ENCODE measurements at places on chromosomes 3 and 15. TPM values are rescaled to one million over a fixed set of nuclear protein-coding genes. Genes with fewer than 3 reads are reported as not detected.
A peak's percentile ranks its signal among the peaks of the same experiment; 100 is the strongest.

- H3K36me3 ChIP-seq, result peaks cover 14% of the 10 kb centered on the region
- peak; percentile 80 for DNase-seq
- peaks cover 33% of the 10 kb centered on the region for H3K4me1 ChIP-seq
- no peak overlapping the region for H3K4me3 ChIP-seq
- H3K27me3 ChIP-seq, result no peaks in the 10 kb centered on the region
Measured at GRCh38 chr3:120341658-120342346, 7.4 kb downstream of the LRRC58 start.

The MYRIP gene
- total RNA-seq, result not detected

- no peaks in the 10 kb centered on the region for H3K27me3 ChIP-seq
- H3K4me3 ChIP-seq, result no peak overlapping the region
- H3K36me3 ChIP-seq, result no peaks in the 10 kb centered on the region
- peaks cover 13% of the 10 kb centered on the region for H3K4me1 ChIP-seq
- H3K27ac ChIP-seq, result no peak overlapping the region
Measured at GRCh38 chr3:107521469-107522059, 1.2 kb upstream of the BBX start.

DNA sequence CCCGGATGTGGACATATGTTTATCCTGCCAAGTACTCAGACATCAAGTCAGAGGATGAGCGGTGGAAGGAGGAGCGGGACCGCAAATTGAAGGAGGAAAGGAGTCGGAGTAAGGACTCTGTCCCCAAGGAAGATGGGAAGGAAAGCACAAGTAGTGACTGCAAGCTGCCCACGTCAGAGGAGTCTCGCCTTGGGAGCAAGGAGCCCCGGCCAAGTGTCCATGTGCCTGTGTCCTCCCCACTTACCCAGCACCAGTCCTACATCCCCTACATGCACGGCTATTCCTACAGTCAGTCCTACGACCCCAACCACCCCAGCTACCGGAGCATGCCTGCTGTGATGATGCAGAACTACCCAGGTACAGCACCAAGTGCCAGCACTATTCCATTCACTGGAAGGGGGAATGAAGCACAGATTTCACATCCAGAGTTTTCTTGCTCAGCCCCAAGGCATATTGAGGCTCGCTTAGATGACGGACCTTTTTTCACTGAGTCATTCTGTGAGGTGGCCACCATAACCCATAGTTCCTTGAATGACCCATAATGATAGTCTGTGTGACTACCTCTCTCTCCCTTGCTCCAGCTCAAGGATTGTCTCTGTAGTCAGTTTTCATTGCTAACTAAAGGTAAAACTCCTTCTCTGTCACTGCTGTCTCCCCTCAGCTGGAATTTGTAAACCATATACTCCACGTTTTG, 97.1 kb downstream of the RBPMS2 start:
- H3K27me3 ChIP-seq, result no peaks in the 10 kb centered on the region
- DNase-seq, result no peak
- H3K36me3 ChIP-seq, result peaks cover 22% of the 10 kb centered on the region
- no peak overlapping the region for H3K27ac ChIP-seq
- H3K4me3 ChIP-seq, result no peak overlapping the region

The MED12L gene
- total RNA-seq, result 2.4 TPM

DNA sequence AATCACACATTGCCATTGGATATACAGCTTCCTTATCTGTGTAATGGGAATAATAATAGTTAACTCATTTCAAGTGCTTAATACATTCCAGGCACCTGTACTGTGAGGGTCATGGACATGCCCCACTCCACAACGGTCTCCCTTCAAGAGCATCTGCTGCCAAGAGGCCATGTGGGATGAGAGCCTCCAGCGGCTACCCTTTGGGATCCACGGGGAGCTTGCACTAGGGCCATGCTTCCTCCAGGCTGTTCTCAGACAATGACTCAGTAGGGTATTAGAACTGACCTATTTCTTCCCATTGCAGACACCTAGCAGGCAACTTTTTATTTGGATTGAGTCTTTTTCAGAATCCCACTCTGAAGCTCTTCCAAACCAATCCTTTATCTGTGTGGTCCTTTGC, 1078.9 kb downstream of the TUSC7 start:
- no peak overlapping the region for H3K4me3 ChIP-seq
- H3K4me1 ChIP-seq, result peaks cover 52% of the 10 kb centered on the region
- no peaks in the 10 kb centered on the region for H3K27me3 ChIP-seq

The INO80 gene
- total RNA-seq, result 19.8 TPM

DNA sequence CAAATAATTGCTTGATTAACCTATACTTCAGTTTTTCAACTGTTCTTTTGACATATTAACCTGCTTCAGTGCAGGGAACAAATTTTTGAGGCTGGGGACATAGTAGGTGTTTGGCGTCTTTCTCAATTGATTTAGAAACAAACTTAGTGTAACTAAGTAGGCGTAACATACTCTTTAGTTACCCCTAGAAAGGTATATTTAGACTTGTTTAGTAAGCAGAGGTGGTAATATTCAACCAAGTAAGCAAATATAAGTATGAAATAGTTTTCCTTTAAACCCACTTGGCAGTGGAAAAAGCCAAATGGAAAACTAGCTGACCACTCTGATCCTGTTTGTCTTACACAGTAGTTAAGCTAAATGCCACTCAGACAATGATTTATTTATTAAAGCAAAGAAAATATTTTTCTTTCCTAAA, 113.2 kb downstream of the MBNL1 start:
- H3K4me1 ChIP-seq, result peaks cover 80% of the 10 kb centered on the region
- no peak overlapping the region for H3K4me3 ChIP-seq
- DNase-seq, result no peak
- peak overlapping the region; percentile 95 for H3K27ac ChIP-seq

The ARL14 gene
- total RNA-seq, result not detected

The DPPA4 gene
- 0.22 TPM for total RNA-seq

The NANOGP8 gene
- not detected for total RNA-seq

DNA sequence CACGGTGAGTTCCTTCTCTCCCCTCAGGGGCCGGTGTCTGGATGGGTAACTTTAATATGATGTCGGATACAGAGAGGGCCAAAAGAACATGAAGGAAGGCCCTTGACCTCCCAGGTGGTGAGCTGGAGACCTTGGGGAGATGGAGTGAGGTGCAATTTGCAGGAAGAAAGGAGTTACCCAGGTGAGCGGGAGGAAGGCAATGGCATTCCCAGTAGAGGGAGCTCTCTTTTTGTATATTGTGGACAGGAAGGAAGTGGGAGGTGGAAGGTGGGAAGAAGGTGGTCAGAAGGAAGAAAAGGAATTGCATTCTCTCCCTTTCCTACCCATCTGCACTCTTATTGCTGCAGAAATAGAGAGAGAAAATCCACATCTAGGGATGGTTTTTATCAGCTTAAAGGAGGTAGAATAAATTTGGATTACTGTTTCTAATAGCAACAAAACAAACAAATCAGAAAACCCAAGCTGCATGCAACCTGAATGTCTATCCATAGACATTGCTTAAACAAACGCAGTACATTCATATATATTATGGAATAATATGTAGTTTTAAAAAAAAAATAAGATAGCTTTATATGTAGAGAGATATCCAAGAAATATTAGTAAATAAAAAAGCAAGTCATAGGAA, 169.0 kb upstream of the TSC22D2 start:
- no peak overlapping the region for H3K4me3 ChIP-seq
- H3K4me1 ChIP-seq, result peaks cover 76% of the 10 kb centered on the region
- no peak for DNase-seq
- H3K27ac ChIP-seq, result no peak overlapping the region

DNA sequence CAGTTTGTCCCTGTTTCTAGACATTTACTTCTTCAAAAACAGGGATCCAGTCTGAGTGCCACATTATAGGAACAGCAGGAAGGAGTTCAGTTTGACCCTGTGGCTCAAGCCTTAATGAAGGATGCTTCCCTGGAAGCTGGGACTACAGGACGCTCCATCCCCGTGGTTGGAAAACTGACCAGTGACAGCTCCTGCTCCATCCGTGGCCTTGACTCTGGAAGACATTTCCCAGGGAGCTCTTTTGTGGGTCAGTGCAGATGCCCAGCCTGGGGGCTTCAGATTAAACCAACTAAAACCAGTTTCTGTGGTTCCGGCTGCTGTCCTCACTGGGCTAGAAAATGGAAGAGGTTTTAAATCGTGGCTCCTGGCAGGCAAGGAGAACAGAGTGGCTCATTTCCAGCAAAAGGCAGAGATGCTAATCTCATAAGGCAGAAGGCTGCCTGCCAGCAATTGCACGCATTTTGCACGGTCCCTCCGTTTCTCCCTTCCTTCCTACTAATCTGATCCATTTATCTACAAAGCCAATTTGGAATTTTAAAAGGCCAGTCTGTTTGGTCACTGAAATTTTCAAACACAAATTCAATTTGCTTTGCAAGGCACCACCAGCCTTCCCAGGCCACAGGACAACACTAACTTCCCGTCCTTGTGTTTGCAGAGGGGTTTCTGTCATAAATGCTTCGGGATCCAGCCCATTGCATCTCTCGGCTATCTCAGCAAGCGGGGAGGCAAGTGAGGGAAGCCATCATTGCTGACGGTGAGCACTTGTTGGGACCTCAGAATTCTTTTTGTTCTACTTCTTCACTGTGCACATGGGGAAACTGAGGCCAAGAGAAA, 6.2 kb upstream of the SSUH2 start:
- no peak overlapping the region for H3K4me3 ChIP-seq
- H3K27me3 ChIP-seq, result peaks cover 12% of the 10 kb centered on the region
- no peak for DNase-seq
- peaks cover 2% of the 10 kb centered on the region for H3K36me3 ChIP-seq
- peaks cover 14% of the 10 kb centered on the region for H3K4me1 ChIP-seq

The ACOX2 gene
- 0.56 TPM for total RNA-seq

DNA sequence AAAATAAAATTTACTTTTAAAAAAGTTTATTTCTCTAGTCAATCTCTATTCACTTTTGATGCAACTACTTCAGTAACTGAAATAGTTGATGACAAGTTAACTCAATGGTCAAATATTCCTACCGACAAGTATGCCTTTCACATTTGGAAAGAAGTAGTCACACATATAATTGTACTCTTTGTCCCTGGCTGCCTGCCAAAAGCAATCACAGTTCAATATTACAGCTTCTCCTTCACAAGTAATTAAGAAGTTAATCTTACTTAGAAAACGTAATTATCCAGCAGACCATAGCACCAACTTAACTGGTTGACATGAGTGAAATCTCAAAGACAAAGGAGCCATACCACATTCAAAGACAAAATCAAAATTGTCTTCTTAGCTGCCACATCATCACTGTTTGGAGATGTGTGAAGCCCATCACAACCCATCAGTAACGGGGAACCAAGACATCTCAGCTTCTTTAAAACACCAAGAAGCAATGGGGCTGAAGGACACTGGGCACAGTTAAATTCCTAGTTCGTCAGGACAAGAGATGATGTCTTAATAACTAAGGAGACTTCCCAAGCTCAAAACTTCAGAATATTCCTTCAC, 86.1 kb downstream of the PLCH1 start:
- no peak overlapping the region for H3K4me3 ChIP-seq
- DNase-seq, result no peak
- H3K4me1 ChIP-seq, result no peaks in the 10 kb centered on the region
- H3K27ac ChIP-seq, result no peak overlapping the region
- no peaks in the 10 kb centered on the region for H3K27me3 ChIP-seq

DNA sequence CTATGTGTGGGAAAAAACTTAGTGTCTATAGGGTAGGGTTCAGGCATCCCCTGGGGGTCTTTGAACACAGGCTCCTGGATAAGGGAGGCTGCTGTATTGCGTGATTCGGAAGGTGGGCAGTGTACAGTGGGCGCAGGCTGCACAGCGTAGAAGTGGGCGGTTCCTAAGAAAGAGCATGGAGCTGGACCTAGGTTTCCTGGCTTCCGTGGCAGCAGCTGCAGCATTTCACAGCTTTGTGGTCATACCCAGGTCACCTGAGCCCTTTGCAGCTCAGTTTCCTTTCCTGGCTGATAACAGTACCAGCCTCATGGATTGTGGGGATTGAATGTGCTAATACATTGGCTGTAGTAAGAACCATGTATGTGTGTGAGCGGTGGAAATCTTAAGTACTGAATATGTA, 22.2 kb downstream of the CFAP100 start:
- H3K27me3 ChIP-seq, result peaks cover 16% of the 10 kb centered on the region
- H3K4me3 ChIP-seq, result no peak overlapping the region
- no peak overlapping the region for H3K27ac ChIP-seq
- DNase-seq, result no peak
- no peaks in the 10 kb centered on the region for H3K36me3 ChIP-seq

DNA sequence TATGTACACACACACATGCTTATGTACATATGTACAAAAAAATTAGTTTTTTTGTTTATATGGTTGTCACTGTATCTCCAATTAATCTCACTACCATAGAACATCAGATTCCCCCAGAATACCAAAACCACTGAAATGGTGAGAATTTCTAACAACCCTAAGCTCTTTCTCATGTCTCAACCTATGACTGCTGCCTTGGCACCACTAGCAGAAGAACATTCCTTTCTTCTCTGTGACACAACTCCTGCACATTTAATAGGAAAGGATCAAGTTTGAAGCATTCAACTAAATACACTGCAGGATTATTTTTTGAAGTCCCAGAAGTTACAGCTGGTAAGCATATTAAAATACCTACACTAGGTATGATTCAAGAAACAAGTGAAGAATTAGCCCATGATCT, 109.6 kb downstream of the FAM174B start:
- H3K27me3 ChIP-seq, result peaks cover 32% of the 10 kb centered on the region
- no peak overlapping the region for H3K4me3 ChIP-seq
- no peak overlapping the region for H3K27ac ChIP-seq
- no peaks in the 10 kb centered on the region for H3K36me3 ChIP-seq
- H3K4me1 ChIP-seq, result no peaks in the 10 kb centered on the region
- no peak for DNase-seq

DNA sequence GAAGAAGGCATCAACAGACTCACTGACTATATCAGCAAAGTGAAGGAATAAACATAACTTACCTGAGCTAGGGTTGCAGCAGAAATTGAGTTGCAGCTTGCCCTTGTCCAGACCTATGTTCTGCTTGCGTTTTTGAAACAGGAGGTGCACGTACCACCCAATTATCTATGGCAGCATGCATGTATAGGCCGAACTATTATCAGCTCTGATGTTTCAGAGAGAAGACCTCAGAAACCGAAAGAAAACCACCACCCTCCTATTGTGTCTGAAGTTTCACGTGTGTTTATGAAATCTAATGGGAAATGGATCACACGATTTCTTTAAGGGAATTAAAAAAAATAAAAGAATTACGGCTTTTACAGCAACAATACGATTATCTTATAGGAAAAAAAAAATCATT, 17.8 kb downstream of the LMOD3 start:
- H3K27ac ChIP-seq, result no peak overlapping the region
- no peak overlapping the region for H3K4me3 ChIP-seq
- H3K27me3 ChIP-seq, result no peaks in the 10 kb centered on the region
- no peak for DNase-seq
- H3K36me3 ChIP-seq, result peaks cover 26% of the 10 kb centered on the region

GRCh38 chr3:134640378-134640777, 10.4 kb downstream of the KY start:
- DNase-seq, result no peak
- H3K36me3 ChIP-seq, result no peaks in the 10 kb centered on the region
- no peak overlapping the region for H3K4me3 ChIP-seq
- H3K4me1 ChIP-seq, result no peaks in the 10 kb centered on the region
- H3K27me3 ChIP-seq, result no peaks in the 10 kb centered on the region

The FGF7 gene
- total RNA-seq, result not detected

The SLC12A1 gene
- not detected for total RNA-seq
